ENCODE measurements at places on chromosomes 6 and 20.

DNA sequence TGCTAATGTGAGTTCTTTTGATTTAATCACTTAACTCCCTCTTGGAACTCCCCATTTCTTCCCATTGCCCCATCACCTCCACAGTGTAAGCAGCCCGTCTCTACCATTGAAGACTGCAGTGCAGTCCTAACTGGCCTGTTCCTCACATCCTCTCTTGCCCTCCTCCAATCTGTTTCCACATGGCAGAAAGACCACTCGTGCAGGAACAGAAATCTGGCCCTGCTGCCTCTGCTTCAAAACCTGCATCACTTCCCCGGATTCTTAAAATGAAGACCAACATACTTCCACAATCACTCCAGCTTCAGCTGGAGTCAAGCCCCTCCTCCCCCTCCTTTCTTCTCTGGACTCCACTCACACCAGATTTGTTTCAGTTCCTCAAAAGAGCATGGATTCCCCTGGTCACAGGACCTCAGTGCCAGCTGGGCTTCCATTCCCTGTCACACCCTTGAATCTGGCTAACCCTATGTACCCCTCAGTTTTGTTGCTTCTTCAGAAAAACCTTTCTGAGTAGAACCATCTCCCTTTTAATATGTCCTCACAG, 802.3 kb downstream of the MAFB start:
- DNase-seq = no peak

DNA sequence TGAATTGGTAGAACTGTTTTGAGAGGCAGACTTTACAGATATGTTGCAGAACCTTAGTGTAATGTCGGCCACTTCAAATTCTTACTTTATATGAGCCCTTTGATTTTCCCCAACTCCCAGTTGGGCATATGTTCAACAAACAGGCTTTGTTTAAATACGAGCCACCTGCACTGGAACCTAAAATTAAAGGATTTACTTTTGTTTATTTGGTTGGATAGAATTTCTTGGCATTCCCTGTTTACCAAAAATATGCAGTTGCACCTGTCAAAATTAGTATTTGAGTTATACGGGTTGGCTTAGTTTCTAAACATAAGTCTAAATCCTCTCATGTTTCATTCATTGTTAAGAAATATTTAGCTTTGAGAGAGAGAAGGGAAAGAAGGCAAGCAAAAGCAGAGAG, 2.4 kb upstream of the GLYATL3 start:
- DNase-seq = no peak

DNA sequence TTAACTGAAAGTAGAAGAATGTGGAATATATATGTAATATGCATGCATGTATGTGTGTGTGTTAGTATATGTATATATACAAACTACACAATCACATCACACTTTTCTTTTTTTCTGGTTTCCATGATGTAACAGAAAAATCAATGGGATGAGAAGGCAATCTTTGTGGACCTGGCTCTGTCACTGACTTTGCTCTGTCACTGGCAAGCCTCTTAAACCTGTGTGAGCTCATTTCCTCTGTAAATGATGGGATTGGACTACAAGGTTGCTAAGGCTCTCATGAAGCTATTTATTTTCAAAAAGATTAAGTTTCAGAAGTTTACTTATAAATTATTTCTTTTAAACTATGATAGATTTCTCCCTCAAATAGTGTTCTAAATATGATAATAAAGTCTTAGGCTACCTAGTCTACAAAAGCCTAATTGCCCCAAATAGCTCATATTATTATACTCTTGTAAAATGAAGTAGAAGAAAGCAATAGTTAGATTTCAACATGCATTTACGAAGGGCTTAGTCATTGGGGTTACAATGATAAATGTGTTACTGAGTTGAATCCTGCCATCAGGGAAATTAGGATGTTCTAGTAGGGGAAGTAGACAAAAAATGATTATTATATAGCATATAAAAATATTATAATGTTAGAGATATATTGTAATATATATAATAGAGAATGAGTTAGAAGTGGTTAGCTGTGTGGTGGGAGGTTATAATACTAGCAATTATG, 129.3 kb downstream of the AFG1L start:
- no peak for DNase-seq

DNA sequence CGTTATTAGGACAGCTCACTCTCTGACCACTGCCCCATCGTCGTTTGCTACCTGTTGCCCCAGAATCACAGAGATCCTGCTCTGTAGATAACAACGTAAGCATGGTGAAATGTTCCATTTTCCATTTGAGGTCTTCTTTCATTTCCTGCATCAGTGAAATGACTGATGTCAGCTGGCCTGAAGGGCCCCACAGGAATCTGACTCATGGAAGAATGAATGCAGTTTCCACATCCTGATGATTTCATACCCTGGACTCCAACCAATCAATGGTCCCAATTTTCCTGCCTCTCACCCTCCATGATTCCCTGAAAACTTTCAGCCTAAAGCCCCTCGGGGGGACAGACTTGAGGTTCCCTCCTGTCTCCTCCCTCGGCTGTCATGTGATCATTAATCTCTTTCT, 394.4 kb upstream of the CDH4 start:
- DNase-seq = peak; percentile 9

GRCh38 chr6:134619789-134620188, 301.9 kb upstream of the SGK1 start:
- DNase-seq = peak; percentile 73

Measured in AG08396 (cell line).